ENCODE measurements at places on chromosomes 4 and X.

GRCh38 chrX:132277953-132278614 lies 58.8 kb upstream of the RAP2C start:
- no peak overlapping the region for H3K27ac ChIP-seq
- no peaks in the 10 kb centered on the region for H3K27me3 ChIP-seq
- H3K4me1 ChIP-seq: peaks cover 3% of the 10 kb centered on the region
- no peak overlapping the region for H3K4me3 ChIP-seq
- DNase-seq: no peak

- H3K4me1 ChIP-seq: peaks cover 5% of the 10 kb centered on the region
- H3K27me3 ChIP-seq: no peaks in the 10 kb centered on the region
- DNase-seq: no peak
- no peak overlapping the region for H3K4me3 ChIP-seq
- no peaks in the 10 kb centered on the region for H3K36me3 ChIP-seq
These were observed 38.1 kb upstream of the ANXA3 start for GRCh38 chr4:78513411-78513975.

DNA sequence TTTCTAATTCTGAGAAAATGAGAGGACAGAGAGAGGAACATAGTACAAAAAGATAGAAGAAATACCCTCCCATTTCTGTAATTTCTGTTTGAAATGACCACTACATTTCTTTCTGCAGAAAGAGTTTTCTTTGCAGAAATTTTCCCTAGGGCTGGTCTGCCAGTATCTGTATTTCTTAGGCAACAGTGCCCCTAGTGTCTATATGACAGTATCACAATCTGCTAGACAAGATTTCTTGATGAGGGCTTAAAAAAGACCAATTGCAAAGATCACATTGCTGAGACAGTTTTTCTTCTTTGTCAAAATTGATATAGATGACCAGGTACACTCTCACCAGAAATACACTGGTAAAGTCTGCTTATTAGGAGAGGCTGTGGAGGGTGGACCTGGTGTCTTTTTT lies 81.0 kb upstream of the ZDHHC15 start:
- no peak overlapping the region for H3K4me3 ChIP-seq
- no peak overlapping the region for H3K27ac ChIP-seq
- DNase-seq: no peak
- no peaks in the 10 kb centered on the region for H3K27me3 ChIP-seq

DNA sequence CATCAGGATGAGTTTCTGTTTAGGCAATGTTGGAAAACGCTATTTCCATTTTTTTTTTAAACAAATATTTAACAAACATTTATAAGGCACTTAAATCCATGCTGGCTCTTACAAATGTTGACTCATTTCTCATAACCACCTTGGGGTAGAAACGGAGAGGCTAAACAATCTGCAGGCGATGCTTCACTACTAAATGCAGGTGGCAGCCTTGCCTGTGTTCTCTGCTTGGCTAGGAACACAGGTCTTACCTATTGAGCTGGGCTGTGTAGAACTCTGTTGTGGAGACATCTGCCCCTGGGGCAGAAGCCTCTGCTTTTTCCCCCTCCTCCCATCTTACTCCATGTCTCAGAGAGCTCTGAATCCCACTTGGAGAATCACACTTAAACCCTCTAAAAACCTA lies 1.4 kb upstream of the CXCL1 start:
- no peak for DNase-seq

Measured in endothelial cell (in vitro differentiated cells).